Panc1 (cell line): ENCODE measurements at places on chromosomes 4 and X. TPM values are rescaled to one million over a fixed set of nuclear protein-coding genes. Genes with fewer than 3 reads are reported as not detected.

PRPS2 gene
- total RNA-seq = 28.4 TPM

ARSJ gene
- 43.9 TPM for total RNA-seq

OPHN1 gene
- 8.8 TPM for total RNA-seq

GPM6B gene
- not detected for total RNA-seq

ATP8A1 gene
- total RNA-seq = 0.80 TPM

CLDN22 gene
- total RNA-seq = not detected

PGAM4 gene
- not detected for total RNA-seq

ZNF711 gene
- total RNA-seq = 3.1 TPM

ENPEP gene
- total RNA-seq = not detected

TBC1D9 gene
- total RNA-seq = 21.7 TPM

GRCh38 chr4:83267121-83267829 lies 17.3 kb downstream of the COQ2 start:
- H3K27ac ChIP-seq = peak overlapping the region; percentile 73; the same call in 1 of the 2 replicates
- DNase-seq = no peak
- H3K36me3 ChIP-seq = peaks cover 10% of the 10 kb centered on the region; the same call in 1 of the 2 replicates
- H3K27me3 ChIP-seq = no peaks in the 10 kb centered on the region
- H3K4me1 ChIP-seq = peaks cover 9% of the 10 kb centered on the region; the same call in 1 of the 2 replicates
- H3K4me3 ChIP-seq = no peak overlapping the region

DNA sequence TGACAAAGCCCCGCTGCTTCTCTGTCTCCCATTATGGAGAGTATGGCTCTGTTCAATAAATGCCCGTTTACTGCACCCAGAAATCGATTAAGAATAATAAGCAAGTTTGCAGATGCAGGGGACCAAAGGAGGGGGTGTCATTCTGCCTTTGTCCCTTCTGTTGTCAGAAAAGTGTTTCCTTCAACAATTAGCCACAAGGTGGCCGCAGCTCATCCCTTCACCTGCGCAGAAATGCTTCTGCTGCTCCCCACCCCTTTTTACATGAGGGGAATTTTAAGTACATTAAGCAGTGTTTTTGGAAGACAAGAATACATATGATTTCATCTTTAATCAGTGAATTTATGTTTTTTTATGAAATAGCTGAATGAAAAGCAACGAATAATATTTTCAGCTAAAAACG lies 175.6 kb upstream of the ARX start:
- no peaks in the 10 kb centered on the region for H3K36me3 ChIP-seq
- H3K27me3 ChIP-seq = no peaks in the 10 kb centered on the region
- no peak for DNase-seq
- H3K4me1 ChIP-seq = no peaks in the 10 kb centered on the region

DNA sequence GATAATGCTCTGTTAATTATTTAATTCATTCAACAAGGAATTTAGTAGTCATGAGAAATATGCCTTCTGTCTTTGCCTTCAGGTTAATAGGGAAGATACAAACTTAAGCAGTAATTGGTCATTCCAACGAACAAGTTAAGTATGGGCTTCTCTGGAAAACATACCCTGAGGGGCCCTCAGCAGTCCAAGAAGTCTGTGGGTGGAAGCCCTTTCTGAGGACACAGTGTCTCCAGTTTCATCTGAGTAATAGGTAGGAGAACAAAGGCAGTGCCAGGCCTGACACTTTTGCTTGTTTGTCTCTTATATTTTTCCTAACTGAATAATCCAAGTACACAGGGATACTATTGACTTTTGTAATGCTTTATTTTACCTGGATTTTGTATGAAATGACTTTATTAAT lies 262.5 kb downstream of the FBXW7 start:
- H3K4me1 ChIP-seq = no peaks in the 10 kb centered on the region
- H3K36me3 ChIP-seq = no peaks in the 10 kb centered on the region
- DNase-seq = no peak
- H3K27me3 ChIP-seq = no peaks in the 10 kb centered on the region

DNA sequence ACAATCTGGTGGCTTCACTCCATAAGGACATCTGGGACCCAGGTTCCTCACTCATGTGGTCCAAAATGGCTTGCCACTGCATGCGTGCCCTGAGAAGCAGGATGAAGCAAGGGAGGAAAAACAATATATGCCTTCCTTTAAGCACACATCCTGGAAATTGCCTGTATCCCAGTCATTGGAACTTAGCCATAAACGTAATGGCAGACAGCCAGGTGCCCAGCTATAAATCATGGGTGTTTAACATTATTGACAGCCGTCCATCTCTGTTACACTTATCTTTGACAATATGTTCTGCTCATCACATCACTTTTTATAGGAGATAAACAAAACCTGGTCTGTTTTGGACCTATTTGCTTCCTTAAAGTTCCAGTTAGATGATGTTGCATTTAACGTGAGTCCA lies 181.0 kb downstream of the AASDH start:
- DNase-seq = no peak
- H3K4me1 ChIP-seq = no peaks in the 10 kb centered on the region
- no peak overlapping the region for H3K27ac ChIP-seq
- no peaks in the 10 kb centered on the region for H3K27me3 ChIP-seq

GRCh38 chr4:13347517-13348125 lies 136.5 kb downstream of the RAB28 start:
- no peak overlapping the region for H3K27ac ChIP-seq
- H3K27me3 ChIP-seq = no peaks in the 10 kb centered on the region
- no peaks in the 10 kb centered on the region for H3K36me3 ChIP-seq
- H3K4me3 ChIP-seq = no peak overlapping the region
- no peak for DNase-seq

DNA sequence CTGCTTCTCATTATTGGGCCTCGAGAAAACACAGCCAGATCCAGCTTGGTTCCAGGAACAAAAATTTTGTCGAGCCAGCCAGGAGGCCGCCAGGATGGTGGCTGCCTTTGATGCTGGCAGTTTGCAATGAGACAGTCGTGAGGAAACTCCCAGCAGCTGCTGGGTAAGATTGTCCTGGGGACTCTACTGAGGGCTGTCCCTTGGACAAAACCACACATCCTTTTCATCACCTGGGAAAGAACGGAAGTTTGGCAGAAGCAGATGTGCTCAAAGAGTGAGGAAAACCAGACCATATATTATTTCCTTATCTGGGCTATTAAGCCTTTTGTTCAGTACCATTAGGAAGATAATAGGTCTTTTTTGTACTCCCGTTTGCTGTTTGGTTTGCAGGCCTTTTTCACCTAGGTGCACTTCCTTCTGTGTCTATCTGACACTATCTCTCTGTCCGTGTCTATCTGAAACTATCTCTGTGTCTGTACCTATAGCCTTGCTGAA lies 13.4 kb upstream of the PAPSS1 start:
- no peak for DNase-seq
- H3K4me1 ChIP-seq = no peaks in the 10 kb centered on the region
- no peak overlapping the region for H3K4me3 ChIP-seq
- H3K36me3 ChIP-seq = no peaks in the 10 kb centered on the region

DNA sequence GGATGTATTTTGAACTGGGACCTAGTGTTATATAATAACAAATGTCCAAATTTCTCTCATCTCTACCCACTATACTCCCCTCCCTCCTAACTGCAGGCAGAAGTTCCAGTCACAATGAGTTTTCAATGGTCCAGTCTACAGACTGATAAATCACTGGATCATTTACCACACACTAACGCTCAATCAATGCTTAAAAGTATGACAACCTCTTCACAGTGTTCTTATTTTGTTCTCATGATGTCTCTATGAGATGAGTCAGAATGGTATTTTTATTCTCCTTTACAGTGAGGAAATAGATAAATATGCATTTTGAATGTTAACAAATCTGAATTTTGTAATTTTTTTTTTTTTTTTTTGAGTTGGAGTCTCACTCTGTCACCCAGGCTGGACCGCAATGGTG lies 83.7 kb upstream of the ETNPPL start:
- H3K27me3 ChIP-seq = no peaks in the 10 kb centered on the region
- H3K36me3 ChIP-seq = no peaks in the 10 kb centered on the region
- no peaks in the 10 kb centered on the region for H3K4me1 ChIP-seq
- no peak overlapping the region for H3K27ac ChIP-seq
- H3K4me3 ChIP-seq = no peak overlapping the region

DNA sequence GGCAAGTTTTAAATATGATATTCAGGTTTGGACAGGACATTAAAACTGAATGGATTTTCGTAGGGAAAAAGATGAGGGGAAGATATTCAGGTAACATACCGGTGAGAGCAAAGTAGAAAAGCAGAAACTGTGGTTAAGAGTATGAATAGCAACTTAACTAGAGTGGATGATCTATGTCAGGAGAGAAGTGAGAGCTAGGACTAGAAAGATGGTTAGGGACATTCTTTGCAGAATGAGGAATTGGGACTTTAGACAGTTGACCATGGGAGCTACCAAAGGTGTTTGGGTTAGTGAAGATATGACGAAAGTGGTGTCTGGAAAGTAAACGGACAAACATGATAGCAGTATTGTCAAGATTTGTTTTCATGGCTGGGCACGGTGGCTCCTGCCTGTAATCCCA lies 45.2 kb downstream of the ANXA5 start:
- DNase-seq = no peak
- H3K27me3 ChIP-seq = no peaks in the 10 kb centered on the region
- no peak overlapping the region for H3K4me3 ChIP-seq
- no peaks in the 10 kb centered on the region for H3K4me1 ChIP-seq
- H3K36me3 ChIP-seq = no peaks in the 10 kb centered on the region
